ENCODE measurements at places on chromosomes 11 and 22.

DNA sequence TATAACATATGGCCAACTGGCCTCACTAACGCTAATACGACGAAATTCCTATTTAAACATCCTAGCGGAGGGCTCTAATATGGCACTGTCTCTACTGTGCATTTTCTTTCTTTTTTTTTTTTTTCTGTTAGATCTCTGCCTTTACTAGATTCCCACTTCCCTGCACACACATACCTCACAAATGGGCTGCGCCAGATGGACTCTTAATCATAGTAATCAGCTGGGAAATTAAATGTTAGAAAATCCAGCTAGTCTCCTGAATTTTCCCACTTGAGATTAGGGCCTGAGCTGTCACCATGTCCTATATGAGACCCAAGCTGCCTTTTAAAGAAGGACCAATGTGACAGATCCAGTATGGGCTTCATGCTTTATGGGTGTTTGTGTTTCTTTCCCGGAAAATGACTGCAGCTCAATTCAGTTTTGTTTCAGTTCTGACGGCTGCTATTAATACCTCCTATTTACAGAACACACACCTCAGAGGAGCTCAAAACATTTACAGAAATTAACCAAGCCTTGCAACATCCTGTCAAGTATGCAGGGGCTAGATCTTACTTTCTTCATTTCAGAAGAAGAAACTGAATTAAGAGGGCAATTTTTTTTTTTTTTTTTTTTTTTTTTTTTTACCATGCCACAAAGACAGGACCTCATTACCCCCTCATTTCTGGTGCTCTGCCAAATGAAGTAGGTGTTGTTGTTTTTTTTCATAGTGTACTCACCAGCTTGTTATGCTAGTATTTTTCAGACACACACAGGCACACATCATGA, 49.8 kb upstream of the BLID start:
- H3K27ac ChIP-seq: no peak overlapping the region
- DNase-seq: no peak
- H3K4me3 ChIP-seq: no peak overlapping the region
- H3K27me3 ChIP-seq: no peaks in the 10 kb centered on the region

- no peak for DNase-seq
- H3K4me3 ChIP-seq: no peak overlapping the region
- no peaks in the 10 kb centered on the region for H3K4me1 ChIP-seq
- no peak overlapping the region for H3K27ac ChIP-seq
- H3K27me3 ChIP-seq: no peaks in the 10 kb centered on the region
Measured at GRCh38 chr11:8641332-8641731, 41.1 kb downstream of the TRIM66 start.

- no peaks in the 10 kb centered on the region for H3K4me1 ChIP-seq
- no peaks in the 10 kb centered on the region for H3K27me3 ChIP-seq
- no peak for DNase-seq
- H3K27ac ChIP-seq: no peak overlapping the region
- no peaks in the 10 kb centered on the region for H3K36me3 ChIP-seq
Measured at GRCh38 chr11:4202749-4203148, 108.2 kb downstream of the RRM1 start.

- H3K27me3 ChIP-seq: peaks cover 5% of the 10 kb centered on the region
- no peak overlapping the region for H3K27ac ChIP-seq
- no peaks in the 10 kb centered on the region for H3K36me3 ChIP-seq
- peaks cover 45% of the 10 kb centered on the region for H3K4me1 ChIP-seq
- H3K4me3 ChIP-seq: no peak overlapping the region
Measured at GRCh38 chr11:723120-723883, 17.3 kb downstream of the EPS8L2 start.

GRCh38 chr11:3671334-3672254, at the start of gene CHRNA10:
CHRNA10 (minus strand) TSS chr11:3671384; CDS start chr11:3671312, 72 bp downstream.
- H3K27ac ChIP-seq: no peak within 1 kb of the TSS
- no peaks in the 10 kb centered on the region for H3K4me1 ChIP-seq
- H3K27me3 ChIP-seq: no peaks in the 10 kb centered on the region
- DNase-seq: no peak
- no peaks in the 10 kb centered on the region for H3K36me3 ChIP-seq
- H3K4me3 ChIP-seq: no peak within 1 kb of the TSS

All from colonic mucosa (tissue), 4 donors.